ENCODE measurements at places on chromosomes 2 and 18.

DNA sequence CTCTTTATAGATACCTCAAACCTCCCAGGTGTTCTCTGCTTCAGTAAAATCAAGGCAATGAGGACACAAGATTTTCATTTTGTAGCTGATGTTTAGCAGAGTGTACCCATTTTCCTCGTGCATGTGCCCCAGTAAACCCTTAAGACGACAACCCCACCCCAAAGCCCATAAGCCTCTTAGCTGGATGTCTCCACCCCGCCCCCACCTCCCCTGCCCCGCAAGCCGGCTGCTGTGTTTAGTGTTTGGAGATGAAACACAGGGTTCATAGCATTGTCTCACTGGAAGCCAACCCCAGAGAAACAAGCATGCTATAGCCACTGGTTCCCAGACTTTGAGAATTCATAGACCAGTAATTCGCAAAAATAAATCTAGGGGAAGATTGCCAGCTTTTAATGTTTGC lies 5.8 kb upstream of the SAG start:
- DNase-seq = no peak

DNA sequence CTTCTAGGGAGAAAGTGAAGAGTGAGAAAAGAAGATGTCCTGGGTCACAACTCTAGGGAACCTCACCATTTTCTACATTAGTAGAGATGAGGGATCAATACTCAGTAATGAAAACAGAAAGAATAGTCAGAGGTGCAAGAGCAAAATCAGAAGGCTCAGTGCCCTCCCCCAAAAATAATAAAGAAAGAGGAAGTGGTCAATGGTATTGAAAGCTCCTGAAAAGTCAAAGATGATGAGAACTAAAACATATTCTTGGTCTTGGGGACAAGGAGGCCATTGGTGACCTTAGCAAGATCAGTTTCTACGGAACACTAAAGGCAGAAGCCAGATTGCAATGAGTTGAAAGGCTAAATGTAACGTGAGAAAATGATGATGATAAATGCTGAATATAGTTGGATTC lies 24.5 kb upstream of the MYO1B start:
- DNase-seq = no peak

DNA sequence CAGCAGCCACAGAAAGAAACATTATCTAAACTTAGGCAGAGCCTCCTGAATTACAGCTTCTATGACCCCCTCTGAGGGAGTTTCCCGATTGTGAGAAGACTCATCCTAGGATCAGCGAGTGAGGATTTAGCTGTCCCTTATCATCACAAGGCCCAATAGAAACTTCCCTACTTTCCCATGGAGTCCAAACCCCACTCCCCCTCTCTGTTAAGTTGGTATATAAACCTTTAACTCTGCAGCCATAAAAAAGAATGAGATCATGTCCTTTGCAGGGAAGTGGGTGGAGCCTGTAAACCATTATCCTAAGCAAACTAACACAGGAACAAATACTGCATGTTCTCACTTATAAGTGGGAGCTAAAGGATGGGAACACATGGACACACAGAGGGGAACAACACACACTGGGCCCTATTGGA lies 78.8 kb downstream of the MYL12B start:
- DNase-seq = no peak

DNA sequence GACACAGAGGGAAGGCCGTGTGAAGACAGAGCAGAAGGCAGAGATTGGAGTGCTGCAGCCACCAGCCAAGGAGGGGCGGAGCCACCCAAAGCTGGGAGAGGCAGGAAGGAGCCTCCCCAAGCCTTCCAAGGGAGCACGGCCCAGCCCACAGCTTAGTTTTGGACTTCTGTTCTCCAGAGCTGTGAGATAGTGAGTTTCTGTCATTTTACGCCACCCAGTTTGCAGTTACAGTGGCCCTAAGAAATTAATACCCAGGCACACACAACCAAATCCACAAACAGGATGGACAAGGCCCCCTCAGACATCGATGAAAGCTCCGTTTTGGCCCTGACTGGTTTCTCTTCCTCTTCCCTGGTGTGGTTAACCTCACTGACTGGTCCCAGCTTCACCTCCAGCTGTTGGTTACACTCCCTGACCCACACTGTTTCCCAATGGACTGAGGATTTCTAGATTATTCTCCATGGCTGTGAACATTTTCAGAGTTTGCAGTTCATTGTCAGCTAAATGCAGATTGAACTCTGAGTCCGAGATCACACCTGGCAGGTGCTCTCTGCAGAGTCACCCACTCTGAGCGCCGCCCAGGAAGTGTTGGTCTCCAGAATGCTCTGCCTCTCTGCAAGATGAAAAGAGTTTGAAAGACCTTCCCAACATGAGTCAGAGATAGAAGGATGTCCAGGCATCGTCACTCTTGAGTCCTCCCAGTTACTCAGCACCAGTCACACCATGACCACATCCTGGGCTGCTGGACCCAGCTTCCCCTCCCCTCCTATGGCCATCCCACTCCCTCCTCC lies 100.2 kb downstream of the TWIST2 start:
- no peak for DNase-seq

DNA sequence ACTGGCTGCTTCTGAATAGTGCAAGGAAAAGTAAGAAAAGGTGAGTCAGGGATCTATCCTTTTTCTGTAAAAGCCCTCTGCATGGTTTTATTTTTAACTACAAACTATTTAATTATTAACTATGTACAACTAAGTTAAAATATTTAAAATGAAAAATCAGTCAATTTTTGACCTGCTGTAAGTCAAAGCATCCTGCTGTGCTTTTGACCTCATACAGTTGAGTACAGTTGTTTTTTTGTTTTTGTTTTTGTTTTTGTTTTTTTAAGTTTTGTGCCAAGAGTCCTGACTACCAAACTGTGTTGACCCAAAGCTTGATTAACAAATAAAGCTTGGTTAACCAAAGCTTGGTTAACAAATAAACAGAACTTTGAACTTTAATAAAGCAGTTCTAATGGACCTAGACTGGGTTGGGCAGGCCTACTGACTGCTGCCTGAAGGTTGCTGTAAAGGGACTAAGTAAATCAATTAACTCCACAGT lies at the start of gene ACMSD:
TSS of gene ACMSD (plus strand) at position 474 of the 478 bp plus-strand sequence. CDS start 67 bp downstream, outside the sequence.
- no peak for DNase-seq

- DNase-seq = no peak
These were observed 87.4 kb downstream of the STK39 start for GRCh38 chr2:168159754-168160585.

DNA sequence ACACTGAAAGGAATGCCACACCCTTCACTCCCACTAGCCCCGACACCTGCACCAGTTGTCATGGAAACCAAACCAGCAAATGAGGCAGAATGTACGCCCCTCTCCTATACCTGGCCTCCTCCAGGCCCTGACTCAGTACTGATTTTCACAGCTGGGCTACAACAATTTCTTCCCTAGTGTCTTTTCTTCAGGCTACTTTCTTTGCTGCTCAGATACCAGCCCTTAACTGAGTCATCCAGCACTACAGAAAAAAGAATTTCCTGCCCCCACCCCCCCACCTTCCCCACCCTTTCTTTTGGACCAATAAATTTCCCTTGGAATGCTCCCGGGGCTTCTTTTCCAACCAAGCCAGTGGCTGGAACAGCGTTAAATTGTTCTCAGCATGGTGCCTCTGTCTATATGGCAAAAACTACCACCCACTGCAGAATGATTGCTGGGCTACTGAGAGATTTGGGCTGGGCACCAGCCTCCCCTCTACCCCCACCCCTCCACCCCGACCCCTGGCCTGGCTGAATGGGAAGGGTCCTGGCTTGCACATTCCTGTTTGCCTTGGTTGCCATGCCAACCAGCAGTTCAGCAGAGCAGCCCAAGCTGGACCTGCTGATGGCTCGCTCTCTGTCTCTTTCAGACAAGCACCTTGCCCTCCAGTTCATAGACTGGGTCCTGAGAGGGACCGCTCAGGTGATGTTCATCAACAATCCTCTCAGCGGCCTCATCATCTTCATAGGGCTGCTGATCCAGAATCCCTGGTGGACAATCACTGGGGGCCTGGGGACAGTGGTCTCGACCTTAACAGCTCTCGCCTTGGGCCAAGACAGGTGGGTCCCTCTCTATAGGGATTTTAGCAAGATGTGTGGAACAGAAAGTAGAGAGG lies 11.3 kb downstream of the SLC14A2 start:
- no peak for DNase-seq

DNA sequence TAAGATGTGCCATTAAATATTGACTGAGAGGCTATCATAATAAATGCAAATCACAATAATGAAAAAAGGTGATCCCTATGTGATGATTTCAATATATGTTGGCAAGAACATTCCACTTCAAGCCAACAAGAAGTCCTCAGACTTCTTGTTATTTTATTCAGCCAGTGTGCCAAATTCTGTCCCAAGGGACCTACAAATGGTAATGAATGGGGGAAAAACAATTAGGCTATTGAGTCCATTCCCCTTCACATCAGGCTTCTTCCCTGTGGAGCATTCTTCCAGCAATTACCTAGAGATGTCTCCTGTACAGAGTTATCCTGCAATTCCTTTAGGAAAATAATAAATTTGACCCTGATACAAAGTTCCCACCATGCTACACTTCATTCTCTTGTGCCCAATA lies 144.4 kb downstream of the PIEZO2 start:
- DNase-seq = no peak

GRCh38 chr2:148971547-148971946 lies 67.0 kb upstream of the LYPD6B start:
- no peak for DNase-seq

- no peak for DNase-seq
These were observed 81.2 kb downstream of the GBX2 start for GRCh38 chr2:236086971-236087465.

DNA sequence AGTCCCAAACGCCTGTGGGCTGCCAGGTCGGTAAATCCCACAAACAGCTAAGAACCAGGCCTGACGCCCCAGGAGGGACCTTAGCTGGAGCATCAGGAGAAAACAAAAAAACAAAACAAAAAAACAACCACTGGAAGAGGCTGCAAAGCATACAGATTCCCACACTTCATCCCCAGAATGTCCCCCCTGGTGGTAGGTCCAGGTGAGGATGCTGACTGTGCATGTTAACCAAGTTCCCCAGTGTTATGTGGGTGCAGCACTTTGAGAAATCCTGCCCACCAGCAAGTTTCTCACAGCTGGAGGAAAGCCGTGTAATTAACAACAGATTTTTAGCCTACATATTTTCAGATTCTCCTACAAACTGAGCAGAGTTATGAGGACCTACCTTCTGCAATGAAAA lies 15.1 kb downstream of the ST3GAL5 start:
- DNase-seq = no peak

GRCh38 chr18:8252371-8252770 lies 356.9 kb upstream of the RAB12 start:
- no peak for DNase-seq

- DNase-seq = no peak
These were observed 249.0 kb downstream of the SLC8A1 start for GRCh38 chr2:40202798-40203400.

GRCh38 chr2:233919938-233920337 lies 2.8 kb downstream of the TRPM8 start:
- DNase-seq = no peak

GRCh38 chr2:171889808-171890207 lies 4.2 kb downstream of the SLC25A12 start:
- DNase-seq = no peak

DNA sequence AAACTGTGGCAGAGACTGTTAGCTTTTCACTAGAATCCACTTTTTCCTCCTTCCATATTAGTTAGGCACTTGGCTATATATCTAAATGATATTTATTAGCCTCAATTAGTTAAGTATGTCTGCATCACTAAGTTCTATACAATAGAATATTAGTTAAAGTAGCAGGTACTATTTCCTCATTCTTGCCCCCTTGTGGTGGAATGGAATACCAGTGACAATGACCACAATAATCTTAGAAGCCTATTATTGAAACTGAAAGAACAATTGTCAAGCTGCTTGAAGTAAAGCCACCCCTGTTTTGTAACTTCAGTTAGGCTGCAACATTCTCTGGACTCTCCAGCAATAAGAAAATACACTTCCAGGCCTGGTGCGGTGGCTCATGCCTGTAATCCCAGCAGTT lies 476.3 kb upstream of the VWC2L start:
- no peak for DNase-seq

DNA sequence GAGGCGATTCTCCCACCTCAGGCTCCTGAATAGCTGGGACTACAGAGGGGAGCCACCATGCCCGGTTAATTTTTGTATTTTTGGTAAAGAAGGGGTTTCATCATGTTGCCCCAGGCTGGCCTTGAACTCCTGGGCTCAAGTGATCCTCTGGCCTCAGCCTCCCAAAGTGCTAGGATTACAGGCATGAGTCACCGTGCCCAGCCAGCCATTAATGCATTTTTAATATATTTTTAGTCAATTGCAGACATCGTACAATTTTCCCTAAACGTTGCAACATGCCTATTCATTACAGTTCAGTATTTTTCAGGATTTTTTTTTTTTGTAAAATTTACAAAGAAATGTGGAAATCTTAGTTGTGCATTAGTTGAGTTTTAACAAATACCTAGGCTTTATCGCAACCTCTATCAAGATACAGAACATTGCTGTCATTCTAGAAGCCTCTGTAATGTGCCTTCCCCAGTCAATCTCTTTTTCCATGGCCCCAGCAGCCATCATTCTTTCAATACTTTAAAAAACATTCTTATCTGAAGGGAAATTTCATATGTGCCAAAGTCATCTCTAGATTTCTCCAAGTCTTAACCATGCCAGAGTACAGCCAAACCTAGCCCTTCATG lies 14.7 kb downstream of the NABP1 start:
- DNase-seq = no peak

GRCh38 chr2:12083713-12084419 lies 337.4 kb downstream of the LPIN1 start:
- no peak for DNase-seq

GRCh38 chr2:163748420-163748819 lies 12.6 kb upstream of the FIGN start:
- no peak for DNase-seq

- no peak for DNase-seq
These were observed 89.6 kb downstream of the TCF7L1 start for GRCh38 chr2:85222792-85223191.

- no peak for DNase-seq
These were observed 321.9 kb upstream of the NETO1 start for GRCh38 chr18:73189718-73190117.

DNA sequence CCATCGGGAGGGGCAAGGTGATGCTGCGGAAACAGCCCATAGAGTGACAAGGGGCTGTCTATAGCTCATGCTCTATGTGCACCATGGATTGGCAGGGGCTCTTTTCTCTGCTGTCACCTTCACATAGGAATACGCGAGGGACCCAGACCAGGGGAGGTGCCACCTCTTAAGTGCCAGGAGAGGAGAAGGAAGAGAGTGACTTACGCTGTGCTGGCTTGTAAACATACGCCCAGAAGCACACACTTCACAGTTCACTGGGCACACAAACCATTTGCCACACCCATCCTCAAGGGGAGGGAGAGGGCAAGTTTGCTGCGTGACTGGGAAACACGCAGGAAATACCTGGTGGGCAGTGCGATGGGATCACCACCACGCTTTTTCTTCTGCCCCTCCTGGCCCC lies 65.1 kb upstream of the GPR45 start:
- DNase-seq = no peak
